ENCODE measurements at places on chromosomes 13 and 19.

DNA sequence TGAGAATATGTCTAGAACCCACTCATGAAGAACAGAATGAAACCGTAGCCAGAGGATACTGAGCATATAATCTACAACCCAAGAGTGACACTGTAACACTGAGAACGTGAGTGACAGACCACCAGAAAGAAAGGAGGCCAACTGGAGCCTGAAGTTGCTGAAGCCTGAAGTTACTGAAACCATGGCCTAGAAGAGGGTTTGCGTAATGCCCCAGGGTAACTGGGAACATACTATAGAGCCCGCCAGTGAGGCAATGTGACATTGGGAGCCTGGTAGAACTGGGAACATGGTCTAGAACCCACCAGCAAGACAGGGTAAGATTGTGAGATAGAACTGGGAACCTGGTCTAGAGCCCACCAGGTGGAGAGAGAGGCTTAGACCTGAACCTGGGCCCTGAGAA lies 15.5 kb upstream of the TNFSF14 start:
- no peak for DNase-seq

- DNase-seq = no peak
Measured at GRCh38 chr13:33204130-33204927, 81.2 kb downstream of the STARD13 start.

GRCh38 chr19:18845961-18846360 lies 14.2 kb downstream of the UPF1 start:
- no peak for DNase-seq

DNA sequence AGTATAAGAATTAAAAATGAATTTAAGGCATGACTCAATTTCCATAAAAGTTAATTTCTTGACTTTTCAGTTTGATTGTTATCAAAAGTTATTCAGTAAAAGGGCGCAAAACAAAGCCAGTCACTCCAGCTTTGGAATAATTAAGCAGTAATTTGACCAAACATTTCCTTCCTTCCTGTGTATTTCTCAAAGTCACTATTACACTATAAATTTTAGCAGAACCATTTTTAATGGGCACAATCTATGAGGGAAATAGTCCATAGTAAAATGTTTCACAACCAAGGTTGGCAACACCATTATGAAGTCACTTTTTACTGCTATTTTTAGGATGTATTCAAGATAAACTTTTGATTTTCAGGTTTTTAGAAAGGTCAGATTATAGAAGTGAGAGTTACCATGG lies 91.0 kb downstream of the DACH1 start:
- DNase-seq = no peak

DNA sequence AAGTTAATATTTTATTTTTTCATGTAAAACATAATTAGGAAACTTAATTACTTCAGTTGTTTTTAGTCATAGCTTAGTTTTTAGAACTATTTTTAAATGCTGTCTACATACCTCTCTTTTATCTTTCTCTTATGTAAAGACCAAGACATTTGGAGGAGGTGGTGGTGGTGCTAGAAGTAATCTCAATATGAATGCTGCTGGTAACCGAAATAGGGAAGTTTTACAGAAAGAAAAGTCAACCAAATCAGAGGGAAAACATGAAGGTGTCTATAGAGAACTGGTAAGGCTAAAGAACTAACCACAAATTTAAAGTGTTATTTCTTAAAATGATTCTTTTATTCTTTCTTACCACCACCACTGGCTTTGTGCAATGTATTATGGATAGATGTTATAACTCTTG lies 97.3 kb downstream of the TDRD3 start:
- DNase-seq = no peak

Measured in osteocyte (in vitro differentiated cells).